ENCODE measurements at places on chromosomes 2 and 18. TPM values are rescaled to one million over a fixed set of nuclear protein-coding genes. Genes with fewer than 3 reads are reported as not detected.

Gene VIL1
- total RNA-seq, result not detected

Gene ITSN2
- total RNA-seq, result 50.0 TPM

Gene CDH19
- total RNA-seq, result 37.8 TPM

Gene APLF
- total RNA-seq, result 12.1 TPM

Gene PLEKHM3
- total RNA-seq, result 29.9 TPM

Gene CFAP221
- 0.97 TPM for total RNA-seq

Gene LYPD6
- 1.4 TPM for total RNA-seq

Gene FSHR
- not detected for total RNA-seq

Gene PRSS56
- total RNA-seq, result not detected

Gene ALPP
- total RNA-seq, result not detected

Gene SLC8A1
- total RNA-seq, result 105 TPM

Gene FHL2
- total RNA-seq, result 90.8 TPM

Gene KCNK3
- total RNA-seq, result 13.0 TPM

Gene CPO
- total RNA-seq, result 0.32 TPM

Gene ZNF396
- 1.4 TPM for total RNA-seq

Gene CDK5R2
- total RNA-seq, result 0.52 TPM

Gene G6PC2
- total RNA-seq, result not detected

Gene EVA1A
- 0.17 TPM for total RNA-seq

Gene IL1RN
- 0.83 TPM for total RNA-seq

Gene TIA1
- 43.4 TPM for total RNA-seq

Gene EVX2
- total RNA-seq, result 0.11 TPM

Gene SCTR
- not detected for total RNA-seq

Gene HADHB
- total RNA-seq, result 179 TPM

Gene GREB1
- 11.0 TPM for total RNA-seq

Gene TIGD1
- total RNA-seq, result 1.7 TPM

Gene LINC00305
- not detected for total RNA-seq

Gene CCNYL1
- 13.5 TPM for total RNA-seq

Gene ZNF24
- total RNA-seq, result 40.3 TPM

Gene ABCG8
- not detected for total RNA-seq

Gene MAPK4
- total RNA-seq, result 8.9 TPM

Gene OTX1
- total RNA-seq, result not detected

Gene ESPNL
- 0.83 TPM for total RNA-seq

Gene RNF125
- total RNA-seq, result 5.0 TPM

Gene EFEMP1
- 81.7 TPM for total RNA-seq

Gene DLGAP1
- 1.4 TPM for total RNA-seq

Gene LDLRAD4
- total RNA-seq, result 20.4 TPM

Gene PPM1G
- total RNA-seq, result 65.6 TPM

Gene OSBPL6
- 2.7 TPM for total RNA-seq

Gene OTOS
- total RNA-seq, result not detected

Gene SLC40A1
- total RNA-seq, result 40.3 TPM

Gene GFPT1
- 21.7 TPM for total RNA-seq

Gene INPP5D
- 11.6 TPM for total RNA-seq

Gene RAB10
- total RNA-seq, result 94.3 TPM

Gene TMEM178A
- 1.2 TPM for total RNA-seq

Gene DCC
- total RNA-seq, result 0.99 TPM

Gene FAM228A
- 2.5 TPM for total RNA-seq

Gene CCBE1
- total RNA-seq, result 2.9 TPM
